HCT116 (cell line): ENCODE measurements at places on chromosomes 6 and 20. TPM values are rescaled to one million over a fixed set of nuclear protein-coding genes. Genes with fewer than 3 reads are reported as not detected.

The ECT2L gene
- total RNA-seq: not detected

The GPLD1 gene
- 2.1 TPM for total RNA-seq

The DDX43 gene
- not detected for total RNA-seq

The IFNGR1 gene
- 27.1 TPM for total RNA-seq

GRCh38 chr6:18308070-18308735 is 43.9 kb upstream of the DEK start:
- no peak overlapping the region for H3K27ac ChIP-seq
- H3K27me3 ChIP-seq: no peaks in the 10 kb centered on the region
- no peak overlapping the region for H3K4me3 ChIP-seq

GRCh38 chr6:26044140-26045064 is 42.8 kb upstream of the HFE start:
- no peaks in the 10 kb centered on the region for H3K27me3 ChIP-seq
- peaks cover 14% of the 10 kb centered on the region for H3K4me1 ChIP-seq
- no peaks in the 10 kb centered on the region for H3K36me3 ChIP-seq
- H3K4me3 ChIP-seq: no peak overlapping the region
- DNase-seq: no peak

DNA sequence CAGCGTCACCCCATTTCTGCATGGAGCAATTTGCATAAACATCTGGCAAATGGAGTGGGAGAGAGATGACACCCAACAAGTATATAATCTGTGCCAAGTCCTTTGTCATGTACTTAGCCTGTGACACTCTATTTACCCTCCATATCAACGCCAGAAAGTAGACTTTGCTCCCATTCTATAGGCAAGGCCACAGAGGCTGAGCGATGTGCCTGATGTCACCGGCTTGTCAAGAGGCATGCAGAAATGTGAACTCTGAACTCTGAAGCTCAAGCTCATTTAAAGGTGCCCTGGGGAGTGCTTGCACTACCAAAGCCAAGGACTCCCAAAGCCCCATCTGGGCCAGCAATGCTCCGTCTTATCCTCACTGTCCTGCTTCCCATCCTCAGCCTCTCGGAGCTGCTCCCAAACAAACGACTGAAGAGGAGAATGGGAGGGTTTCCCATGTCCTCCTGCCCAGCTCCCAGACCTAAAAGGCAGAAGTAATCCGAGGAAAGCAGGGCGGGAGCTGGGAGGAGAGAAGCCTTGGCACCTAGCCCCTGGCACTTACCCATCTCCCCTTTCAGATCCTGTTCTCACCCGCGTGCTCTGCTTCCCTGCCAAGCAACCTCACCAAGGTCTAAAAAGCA is 9.2 kb downstream of the CPNE5 start:
- no peaks in the 10 kb centered on the region for H3K4me1 ChIP-seq
- H3K27ac ChIP-seq: no peak overlapping the region
- H3K27me3 ChIP-seq: no peaks in the 10 kb centered on the region
- H3K36me3 ChIP-seq: no peaks in the 10 kb centered on the region
- H3K4me3 ChIP-seq: no peak overlapping the region

- H3K36me3 ChIP-seq: no peaks in the 10 kb centered on the region
- no peak overlapping the region for H3K27ac ChIP-seq
- DNase-seq: no peak
- H3K4me3 ChIP-seq: no peak overlapping the region
Observed at GRCh38 chr6:117423754-117424153, 2.0 kb downstream of the ROS1 start.

DNA sequence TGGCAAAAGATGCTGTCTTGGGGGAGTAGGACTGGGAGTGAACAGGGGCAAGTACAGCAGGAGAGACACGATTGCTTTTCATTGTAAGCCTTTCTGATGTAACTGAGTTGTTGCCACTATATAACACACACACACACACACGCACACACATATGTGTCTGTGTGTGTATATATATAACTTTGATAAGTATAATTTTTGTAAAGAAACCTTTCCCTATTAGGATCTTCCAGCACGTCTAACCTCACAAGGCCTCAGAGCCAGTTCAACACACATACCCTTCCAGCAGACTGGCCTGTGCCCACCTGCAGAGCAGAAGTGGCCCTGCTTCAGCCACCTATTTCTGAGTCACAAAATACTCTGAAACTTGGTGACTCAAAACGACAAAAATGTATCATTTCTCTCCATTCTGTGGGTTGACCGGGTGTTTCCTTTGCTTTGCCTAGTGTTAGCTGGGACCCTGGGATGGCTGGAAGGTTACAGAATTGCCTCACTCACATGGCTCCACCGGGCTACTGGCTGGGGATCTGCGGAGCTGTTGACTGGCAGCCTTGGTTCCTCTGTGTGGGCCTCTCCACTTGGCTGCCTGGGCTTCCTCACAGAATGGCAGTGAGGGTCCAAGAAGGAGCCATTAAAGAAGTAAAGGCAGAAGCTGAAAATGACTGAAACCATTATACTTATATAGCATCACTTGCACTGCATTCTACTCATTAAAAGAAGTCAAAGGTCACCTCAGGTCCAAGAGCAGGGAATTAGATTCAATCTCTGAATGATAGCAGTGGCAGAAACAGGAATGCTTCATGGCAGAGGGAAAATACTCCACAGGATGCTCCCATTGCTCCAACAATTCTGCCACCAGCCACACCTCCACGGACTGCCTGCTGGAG is 126.4 kb downstream of the BANF2 start:
- no peak overlapping the region for H3K4me3 ChIP-seq
- no peaks in the 10 kb centered on the region for H3K27me3 ChIP-seq
- no peak overlapping the region for H3K27ac ChIP-seq
- DNase-seq: no peak
- no peaks in the 10 kb centered on the region for H3K36me3 ChIP-seq

DNA sequence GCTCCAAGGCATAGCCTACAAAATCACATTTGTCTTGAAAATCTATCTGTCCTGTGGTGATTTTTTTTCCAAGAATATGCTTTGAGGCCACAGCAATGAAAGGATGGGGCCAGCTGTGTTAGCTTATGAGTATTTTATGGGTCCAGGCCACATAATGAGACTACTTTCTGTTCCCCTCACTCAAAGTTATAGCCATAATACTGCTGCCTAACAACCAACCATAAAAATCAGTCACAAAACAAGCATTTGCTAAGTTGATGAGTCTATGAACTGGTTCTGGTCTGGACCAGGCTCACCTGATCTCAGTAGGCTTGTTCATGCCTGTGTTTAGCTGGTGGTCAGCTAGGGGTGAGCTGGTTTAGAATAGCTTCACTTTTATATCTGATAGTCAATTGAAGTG is 192.5 kb upstream of the PLCB4 start:
- no peak overlapping the region for H3K27ac ChIP-seq
- H3K27me3 ChIP-seq: no peaks in the 10 kb centered on the region
- H3K36me3 ChIP-seq: no peaks in the 10 kb centered on the region
- H3K4me3 ChIP-seq: no peak overlapping the region
- no peaks in the 10 kb centered on the region for H3K4me1 ChIP-seq
- no peak for DNase-seq

DNA sequence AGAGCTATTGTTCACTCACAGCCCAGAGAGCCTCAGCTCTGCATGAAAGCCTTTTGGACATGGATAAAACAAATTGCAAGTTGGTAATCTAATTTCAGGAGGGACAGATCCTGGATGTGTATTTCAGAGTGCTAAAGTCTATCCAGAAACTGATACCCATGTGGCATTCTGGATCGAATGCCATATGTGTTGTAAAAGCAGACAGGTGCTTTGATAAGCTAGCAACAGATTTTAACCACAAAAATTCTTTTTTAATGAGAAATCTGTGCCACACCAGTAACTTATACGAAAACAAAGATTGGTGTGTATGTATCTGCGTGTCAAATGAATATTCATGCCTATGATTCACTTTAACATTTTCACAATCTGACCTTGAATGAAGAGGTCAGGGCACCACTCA is 936.6 kb upstream of the MAP3K7 start:
- no peaks in the 10 kb centered on the region for H3K27me3 ChIP-seq
- no peaks in the 10 kb centered on the region for H3K4me1 ChIP-seq
- no peak for DNase-seq
- no peak overlapping the region for H3K4me3 ChIP-seq
